D341Med (cell line): ENCODE measurements at places on chromosomes 11 and 22.

- no peak for DNase-seq
These were observed 52.9 kb upstream of the RTL6 start for GRCh38 chr22:44550711-44551491.

- peak; percentile 70 for DNase-seq
These were observed 2.2 kb upstream of the TUT1 start for GRCh38 chr11:62593434-62594044.

GRCh38 chr11:104095791-104096190 is 59.4 kb downstream of the DDI1 start:
- DNase-seq, result no peak

GRCh38 chr11:96863520-96863919 is 473.7 kb downstream of the JRKL start:
- no peak for DNase-seq
